ENCODE measurements at places on chromosomes 16 and 17.

GRCh38 chr17:522919-523318 is 170.3 kb upstream of the RPH3AL start:
- no peak for DNase-seq

DNA sequence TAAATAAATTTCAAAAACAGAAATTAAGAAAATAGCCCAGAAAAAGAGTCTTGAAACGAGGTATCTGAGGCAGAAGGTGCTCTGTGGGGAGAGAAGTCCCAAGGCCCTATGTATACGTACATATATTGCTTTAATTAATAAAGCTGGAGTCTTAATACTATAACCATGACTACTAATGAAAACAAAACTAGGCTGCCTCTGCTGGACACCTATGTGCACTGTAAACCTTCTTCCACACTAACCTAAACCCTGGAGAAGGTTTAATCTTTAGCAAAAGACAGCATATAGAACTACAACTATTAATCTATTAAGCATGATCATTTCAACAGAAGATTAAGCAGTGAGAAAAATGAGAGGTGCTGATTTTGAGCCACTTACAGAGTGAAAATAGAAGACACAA is 153.9 kb upstream of the C17orf78 start:
- no peak for DNase-seq

GRCh38 chr17:2994441-2994840 is 69.0 kb downstream of the OR1D5 start:
- DNase-seq = no peak

DNA sequence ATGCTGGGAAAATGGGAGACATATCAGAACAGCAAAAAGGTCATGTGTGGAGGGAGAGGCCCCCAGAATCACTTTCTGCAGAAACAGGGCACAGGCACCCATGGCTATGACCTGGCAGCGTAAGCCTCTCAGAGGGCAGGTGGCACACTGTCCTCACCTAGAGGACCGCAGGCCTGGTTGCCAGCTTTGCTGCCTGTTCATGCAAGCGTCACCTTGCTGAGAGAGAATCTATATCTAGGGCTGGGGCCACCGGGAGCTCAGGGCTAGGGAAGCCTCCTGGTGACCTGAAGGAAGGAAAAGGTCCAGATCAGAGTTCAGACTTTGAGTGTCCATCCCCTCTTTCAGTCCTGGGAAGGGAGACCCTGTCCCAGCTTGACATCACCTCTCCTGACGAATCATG is 78.7 kb downstream of the GOSR1 start:
- no peak for DNase-seq

- no peak for DNase-seq
Observed at GRCh38 chr16:69688589-69688988, 37.8 kb downstream of the NQO1 start.
